8988T (cell line): ENCODE measurements at places on chromosomes 5 and 9.

DNA sequence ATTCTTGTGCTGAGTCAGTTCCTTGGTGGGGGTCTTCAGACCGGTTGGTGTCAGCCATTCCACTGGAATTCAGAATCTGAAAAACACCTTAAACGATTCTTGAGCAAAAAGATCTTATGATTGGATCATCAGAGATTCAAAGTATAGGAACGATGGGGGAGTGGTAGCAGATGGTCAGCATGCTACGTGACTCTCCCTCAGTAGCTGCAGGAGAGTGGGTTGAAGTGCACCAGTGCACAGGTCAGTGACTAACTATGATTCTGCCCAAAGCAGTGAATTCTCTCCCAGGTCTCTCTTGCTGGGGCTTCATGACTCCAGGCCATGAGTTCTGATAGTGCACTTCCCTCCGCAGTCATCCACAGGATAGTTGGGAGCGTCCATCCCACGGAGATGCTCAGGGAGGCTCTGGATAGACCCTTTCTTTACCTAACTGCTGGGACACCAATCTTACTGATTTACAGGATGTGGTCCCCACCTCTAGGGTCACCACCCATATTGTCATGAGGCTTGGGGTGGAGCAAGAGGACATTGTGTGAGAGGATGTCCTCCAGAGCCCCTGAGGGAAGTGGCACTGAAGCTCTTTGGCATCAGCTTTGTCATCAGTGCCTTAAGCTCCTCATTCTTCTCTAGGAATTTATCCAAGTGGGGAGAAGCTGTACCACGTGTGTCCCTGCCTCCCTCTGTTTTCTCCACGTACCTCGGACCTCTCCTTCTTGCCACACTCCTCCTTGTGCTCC is 62.0 kb downstream of the RASGRF2 start:
- DNase-seq, result no peak

GRCh38 chr5:15203376-15203775 is 296.6 kb upstream of the FBXL7 start:
- no peak for DNase-seq

DNA sequence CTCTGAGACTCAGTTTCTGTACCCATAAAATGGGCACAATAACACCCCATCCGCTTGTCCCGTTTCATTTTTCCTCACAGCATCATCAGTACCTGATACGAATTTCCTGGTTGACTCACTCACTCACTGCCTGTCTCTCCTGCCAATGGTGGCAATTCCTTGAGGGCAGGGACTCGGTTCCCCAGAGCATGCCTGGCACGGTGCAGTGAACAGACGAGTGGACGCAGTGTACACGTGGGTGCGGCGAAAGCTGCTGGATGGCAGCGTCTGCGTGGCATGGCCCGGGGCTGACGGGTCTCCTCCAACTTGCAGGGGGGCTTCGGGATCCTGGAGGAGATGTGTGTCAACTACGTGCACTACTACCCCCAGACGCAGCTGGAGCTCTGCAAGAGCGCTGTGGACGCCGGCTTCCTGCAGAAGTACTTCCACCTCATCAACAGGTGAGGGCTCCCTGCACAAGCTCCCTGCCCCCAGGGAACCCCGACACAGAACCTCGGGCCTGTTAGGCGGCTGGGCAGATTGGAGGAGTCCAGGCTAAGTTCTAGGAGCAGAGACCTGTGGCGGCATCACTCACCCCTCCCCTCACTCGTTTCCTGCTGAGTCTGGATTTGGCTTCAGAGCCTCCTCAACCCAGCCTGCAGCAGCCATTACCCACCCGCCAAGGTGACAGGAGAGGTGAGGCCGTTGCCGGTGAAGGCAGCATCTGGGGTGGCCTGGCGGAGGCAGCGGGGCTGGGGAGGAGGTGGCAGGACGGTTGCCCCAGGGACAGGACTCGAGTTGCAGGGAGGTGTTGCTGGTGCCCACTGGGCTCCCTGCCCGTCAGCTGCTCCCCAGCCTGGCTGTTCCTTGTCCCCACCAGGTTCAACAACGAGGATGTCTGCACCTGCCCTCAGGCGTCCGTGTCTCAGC is 20.3 kb downstream of the DBH start:
- no peak for DNase-seq

DNA sequence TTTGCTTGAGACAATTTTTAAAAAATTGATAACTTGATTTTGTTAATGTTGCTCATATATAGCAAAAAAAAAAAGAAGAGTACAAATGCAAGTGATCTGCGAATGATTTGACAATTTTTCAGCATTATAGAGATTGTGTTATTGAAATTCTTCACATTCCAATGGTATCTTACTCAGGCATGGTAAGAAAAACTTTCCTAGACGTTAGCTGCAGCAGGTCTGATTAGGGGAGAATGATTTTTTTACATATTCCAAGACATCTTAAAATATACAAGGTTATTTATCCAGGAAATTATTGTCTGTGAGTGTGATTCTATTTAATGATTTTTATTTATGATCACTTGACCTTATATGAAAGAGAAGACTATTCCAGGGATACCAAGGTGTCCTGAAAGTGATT is 361.9 kb downstream of the MAT2B start:
- no peak for DNase-seq

- DNase-seq, result no peak
Measured at GRCh38 chr5:150529555-150529954, 21.6 kb downstream of the NDST1 start.

DNA sequence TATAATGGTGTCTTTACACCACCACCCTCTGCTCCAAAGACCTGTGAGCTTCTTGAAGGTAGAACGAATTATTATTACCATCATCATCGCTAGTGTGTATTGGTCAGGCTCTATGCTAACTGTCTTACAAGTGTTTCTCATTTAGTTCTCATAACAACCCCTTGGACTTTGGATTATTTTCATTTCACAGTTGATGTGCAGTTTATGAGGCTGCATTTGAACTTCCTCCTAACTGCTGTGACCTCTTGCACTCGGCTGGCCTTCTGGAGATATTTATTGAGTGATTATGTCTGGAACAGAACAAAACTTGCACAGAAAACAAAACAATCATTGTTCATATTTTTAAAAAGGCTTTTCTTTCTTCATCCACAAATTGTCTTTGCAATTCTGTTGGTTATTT is 306.3 kb upstream of the SGCD start:
- no peak for DNase-seq

GRCh38 chr5:77309140-77309539 is 98.7 kb downstream of the PDE8B start:
- DNase-seq, result no peak

DNA sequence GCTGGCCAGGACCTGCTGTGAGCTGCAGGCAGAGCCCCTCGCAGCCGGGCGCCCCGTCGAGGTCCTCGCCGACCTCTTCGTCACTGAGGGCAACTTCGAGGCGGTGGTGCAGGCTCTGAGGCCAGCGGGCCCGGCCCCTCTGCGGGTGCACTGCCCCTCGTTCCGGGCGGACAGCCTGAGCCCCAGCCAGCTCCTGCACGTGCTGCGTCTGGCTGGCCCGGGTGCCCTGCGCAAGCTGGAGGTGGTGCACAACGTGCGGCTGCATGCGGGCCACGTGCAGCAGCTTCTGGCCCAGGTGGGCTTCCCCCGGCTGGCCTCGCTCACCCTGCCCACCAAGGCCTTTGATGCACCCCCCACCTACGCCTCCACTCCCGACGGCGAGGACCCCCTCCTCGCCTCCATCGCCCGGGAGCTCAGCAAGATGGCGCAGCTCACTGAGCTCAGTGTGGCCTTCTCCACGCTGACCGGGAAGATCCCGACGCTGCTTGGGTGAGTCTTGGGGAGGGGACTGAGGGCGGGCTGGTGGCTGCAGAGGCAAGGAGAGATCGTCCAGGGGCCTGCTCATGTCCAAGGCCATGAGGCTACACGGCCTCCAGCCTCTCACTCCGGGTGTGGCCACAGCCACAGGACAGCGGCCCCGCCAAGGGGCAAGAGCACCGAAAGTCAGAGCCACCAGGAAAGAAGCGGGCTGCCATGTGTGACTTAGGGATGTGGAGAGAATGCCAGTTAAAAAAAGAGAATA is 825 bp downstream of the LRRC14B start:
- DNase-seq, result no peak

DNA sequence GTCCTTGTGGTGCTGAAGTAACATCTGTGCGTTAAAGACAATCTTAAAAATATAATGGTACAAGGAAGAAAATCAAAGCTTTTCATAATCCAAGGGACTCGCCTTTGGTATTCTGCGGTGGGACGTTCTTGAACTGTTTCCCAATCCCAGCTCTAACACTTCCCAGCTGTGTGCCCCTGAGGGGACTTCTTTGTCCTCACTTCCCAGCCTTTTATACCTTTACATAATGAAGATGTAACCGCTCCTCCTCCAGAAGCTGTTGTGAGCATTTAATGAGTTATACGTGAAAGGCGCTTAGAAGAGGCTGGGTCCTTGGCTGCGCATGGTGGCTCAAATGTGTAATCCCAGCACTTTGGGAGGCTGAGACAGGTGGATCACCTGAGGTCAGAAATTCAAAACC is 16.9 kb downstream of the STK10 start:
- DNase-seq, result no peak

DNA sequence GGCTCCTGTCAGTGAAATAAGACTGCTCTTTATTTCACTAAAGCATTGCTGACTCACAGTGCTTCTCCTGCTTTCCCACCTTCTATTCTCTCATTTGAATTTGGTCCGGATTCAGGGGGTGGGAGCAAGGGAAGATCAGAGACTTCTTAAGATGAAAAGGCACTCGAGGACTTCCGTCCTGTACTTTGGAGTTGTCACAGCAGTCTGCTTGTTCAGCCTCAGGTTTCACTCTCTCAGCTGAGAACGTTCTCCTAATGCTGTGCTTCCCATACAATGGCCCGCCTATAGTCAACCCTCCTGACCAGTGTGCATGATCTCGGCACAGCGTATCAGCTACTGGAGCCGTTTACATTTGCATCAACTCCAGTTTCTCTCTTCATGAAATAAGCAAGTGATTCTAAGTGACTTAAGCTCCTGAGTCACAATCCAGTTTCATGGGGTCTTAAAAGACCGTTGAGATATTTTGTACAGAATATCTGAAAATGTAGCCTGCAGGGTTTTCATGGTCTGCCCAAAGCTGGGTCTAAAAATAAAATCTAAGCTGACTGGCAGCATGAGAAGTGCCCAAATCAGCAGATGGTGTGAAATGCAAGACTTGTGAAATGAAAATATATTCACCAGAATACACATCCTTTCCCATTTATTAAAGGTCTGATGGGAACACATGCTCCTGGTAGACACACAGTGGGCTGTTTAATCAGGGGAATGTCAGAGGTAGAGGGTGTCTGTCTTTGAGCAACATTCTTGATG is 145.0 kb downstream of the ADCY2 start:
- DNase-seq, result no peak

GRCh38 chr9:83569326-83569725 is 31.1 kb upstream of the FRMD3 start:
- DNase-seq, result no peak

DNA sequence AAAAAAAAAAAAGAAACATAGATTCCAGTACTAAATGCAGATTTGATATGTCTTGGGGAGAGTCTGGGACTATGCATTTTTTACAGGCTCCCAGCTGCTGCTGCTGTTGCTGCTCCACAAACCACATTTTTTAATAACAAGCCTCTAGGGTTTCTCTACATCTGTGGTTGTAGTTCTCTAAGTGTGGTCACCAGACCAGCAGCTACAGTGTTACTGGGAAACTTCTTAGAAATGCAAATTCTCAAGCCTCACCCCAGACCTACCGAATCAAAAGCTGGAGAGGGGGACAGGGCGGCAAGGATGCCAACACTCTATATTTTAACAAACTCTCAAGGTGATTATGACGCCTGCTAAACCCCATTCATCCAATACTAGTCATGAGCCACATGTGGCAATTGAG is 293.4 kb upstream of the PTGER4 start:
- no peak for DNase-seq

DNA sequence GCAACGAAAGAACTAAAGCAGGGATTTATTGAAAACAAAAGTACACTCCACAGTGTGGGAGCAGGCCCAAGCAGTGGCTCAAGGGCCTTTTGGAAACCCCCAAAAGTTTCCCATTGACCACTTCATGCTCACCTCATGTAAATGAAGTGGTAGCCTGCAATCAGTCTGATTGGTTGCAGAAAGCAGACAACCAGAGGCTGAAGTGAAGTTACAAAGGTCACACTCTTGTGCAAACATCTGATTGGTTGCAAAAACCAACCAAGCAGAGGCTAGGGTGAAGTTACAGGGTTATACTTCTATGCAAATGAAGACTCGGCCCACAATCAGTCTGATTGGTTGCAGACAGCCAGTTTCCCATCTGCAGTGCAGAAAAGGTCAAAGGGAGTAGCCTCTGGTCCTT is 258.0 kb downstream of the YTHDC2 start:
- no peak for DNase-seq

DNA sequence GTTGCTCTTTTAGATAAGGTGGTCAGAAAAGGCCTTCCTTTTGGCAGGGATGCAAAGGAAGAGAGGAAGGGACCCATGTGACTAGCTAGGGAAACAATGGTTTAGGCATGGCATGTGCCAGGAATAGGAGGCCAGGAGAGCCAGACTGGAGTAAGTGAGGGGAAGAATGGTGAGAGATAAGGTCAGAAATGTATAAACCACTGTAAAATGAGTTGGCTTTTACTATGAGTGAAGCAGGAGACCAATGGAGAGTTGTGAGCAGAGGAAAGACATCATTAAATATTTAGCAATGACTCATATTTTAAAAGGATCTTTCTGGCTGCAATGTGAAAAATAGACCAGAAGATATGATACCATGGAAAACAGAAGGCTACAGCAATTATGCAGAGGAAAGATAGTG is 50.9 kb downstream of the AP3B1 start:
- no peak for DNase-seq

GRCh38 chr5:176732736-176733405 is 77.5 kb upstream of the UNC5A start:
- DNase-seq, result no peak

- peak; percentile 84 for DNase-seq
Measured at GRCh38 chr9:135501261-135502167, 1.0 kb downstream of the MRPS2 start.

DNA sequence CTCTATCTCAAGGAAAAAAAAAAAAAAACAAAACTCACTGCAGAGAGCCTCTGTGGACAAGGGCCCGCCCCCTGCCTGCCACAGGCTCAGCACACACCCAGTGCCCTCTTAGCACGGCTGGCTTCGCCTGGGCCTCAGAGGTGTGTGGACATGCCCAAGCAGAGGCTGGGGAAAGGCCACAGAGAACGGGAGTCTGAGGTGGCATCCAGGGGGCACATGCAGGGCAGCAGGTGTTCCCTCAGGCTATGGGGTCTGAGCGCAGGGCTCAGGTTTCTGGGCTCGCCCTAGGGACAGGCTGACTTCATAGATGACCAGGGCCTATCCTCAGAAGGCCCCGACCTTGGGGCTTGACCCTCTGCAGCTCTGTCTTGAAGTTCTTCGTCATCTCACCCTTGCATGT is 138.7 kb downstream of the ZNF354C start:
- DNase-seq, result no peak
